Fibroblast of upper back skin (primary cell): ENCODE measurements at places on chromosomes 7 and 10.

DNA sequence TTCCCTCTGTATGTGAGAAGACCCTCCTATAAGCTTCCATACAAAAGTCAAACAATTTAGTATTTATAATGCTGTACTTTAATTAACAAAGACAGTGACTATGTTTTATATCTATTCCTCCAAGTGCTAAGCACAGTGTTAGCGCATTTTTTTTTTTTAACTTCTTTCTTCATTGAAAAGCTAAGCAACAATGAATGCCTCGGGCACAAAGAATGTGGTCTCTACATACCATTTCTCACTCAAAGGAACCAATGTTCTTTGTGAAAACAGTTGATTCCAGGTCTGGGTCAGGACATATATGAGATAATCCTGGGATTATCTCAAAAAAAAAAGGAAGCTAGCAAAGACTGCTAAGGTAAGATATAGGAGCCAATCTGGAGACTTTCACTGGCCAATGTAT is 26.2 kb upstream of the REEP3 start:
- peak; percentile 29 for DNase-seq

GRCh38 chr10:52906046-52906445 is 133.5 kb upstream of the MBL2 start:
- DNase-seq, result no peak

- no peak for DNase-seq
Observed at GRCh38 chr10:86937502-86938154, 19.8 kb downstream of the MMRN2 start.

- DNase-seq, result peak; percentile 68
Observed at GRCh38 chr10:61475449-61475873, 22.3 kb upstream of the TMEM26 start.

DNA sequence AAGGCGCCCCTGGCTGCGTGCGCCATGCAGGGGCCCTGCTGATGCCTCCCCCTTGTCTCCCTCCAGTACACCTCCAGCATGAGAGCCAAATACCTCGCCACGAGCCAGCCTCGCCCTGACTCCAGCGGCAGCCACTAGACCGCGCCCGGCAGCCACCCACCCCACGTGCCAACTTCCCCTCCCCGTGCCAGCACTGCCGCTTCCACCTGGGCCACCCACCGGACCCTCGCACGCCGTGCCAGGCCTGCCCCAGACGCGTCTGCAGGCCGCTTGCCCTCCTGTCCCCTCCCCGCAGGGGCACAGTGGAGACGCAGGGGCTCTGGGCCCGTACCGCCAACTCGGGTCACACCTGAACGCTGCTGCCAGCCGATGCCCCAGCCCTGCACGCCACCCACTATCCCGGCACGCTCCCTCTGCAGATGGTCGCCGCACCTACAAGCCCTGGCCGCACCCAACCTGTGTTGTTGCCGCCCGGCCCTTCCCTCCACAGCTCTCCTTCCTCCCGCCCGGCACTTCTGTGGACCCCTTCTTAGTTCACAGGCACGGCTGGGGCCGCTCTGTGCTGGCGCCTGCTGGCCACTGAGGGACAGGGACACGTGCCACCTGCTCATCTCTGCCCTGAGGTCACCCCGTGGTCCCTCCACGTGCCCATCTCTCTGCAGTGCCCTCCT is 26.3 kb upstream of the AMZ1 start:
- no peak for DNase-seq

DNA sequence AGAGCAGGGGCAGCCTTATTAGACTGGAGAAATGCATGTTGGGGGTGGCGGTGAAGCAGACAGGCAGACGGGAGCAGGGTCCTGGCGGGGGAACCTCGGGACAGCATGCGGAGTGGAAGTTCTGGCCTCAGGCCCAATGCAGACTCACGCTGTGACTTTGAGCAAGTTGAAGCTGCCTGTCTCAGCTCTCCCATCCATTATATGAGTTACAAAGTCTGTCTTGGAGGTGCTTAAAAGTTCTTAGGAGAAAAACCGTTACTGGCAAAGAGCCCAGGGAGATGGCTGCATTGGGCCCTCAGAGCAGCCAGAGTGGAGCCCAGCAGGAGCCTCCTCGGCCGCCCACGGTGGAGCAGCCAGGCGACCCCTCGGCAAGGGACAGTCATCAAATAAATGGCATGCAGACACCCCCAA is 509.5 kb downstream of the PLXNA4 start:
- DNase-seq, result peak; percentile 94

DNA sequence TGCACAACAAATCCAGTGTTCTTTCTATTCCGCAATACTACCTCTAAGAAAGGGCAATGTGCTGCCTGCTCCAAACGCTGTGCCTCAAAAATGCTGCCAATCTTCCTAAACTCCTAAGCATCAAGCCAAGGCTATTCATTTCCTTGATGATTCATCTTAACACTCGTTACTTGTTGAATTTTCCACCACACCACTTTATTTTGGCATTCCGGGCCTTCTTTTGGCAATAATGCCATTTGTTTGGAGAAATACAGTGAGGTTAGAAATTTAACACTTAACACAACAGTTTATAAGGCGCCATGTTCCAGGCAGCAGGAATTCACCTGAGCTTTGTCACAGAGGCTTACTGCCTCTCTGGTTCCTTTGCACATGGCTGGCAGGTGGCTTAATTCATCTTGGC is 82.6 kb upstream of the ABCB5 start:
- no peak for DNase-seq

DNA sequence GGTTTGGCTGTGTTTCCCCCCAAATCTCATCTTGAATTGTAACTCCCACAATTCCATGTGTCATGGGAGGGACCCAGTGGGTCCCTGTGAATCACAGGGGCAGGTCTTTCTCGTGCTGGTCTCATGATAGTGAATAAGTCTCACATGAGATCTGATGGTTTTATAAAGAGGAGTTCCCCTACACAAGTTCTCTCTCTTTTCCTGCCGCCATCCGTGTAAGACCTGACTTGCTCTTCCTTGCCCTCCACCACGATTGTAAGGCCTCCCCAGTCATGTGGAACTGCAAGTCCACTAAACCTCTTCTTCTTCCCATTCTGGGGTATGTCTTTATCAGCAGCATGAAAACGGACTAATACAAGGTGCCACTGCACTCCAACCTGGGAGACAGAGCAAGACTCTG is 329.2 kb downstream of the TNS3 start:
- DNase-seq, result no peak

DNA sequence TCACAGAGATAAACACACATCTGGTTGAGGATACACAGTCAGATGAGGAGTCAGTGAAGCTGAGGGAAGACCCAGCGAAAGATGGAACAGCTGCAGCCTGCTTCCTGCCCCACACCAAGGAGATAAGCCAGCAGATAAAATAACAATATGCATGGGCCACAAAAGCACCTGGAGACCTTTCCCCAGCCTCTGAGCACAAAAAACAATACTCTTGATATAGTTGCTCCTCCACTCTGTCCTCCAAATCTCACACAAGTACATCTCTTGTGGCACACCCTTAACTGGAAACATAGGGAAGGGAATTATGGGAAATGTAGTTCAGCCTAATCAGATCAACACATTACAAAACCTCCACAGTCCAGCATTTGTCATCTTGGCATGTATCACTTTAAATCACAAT is 9.7 kb upstream of the FHIP2A start:
- no peak for DNase-seq

GRCh38 chr10:71648254-71648932 is 71.2 kb downstream of the C10orf105 start:
- no peak for DNase-seq

- DNase-seq, result peak; percentile 67
Observed at GRCh38 chr10:106078895-106079576, 1085.5 kb downstream of the SORCS1 start.

DNA sequence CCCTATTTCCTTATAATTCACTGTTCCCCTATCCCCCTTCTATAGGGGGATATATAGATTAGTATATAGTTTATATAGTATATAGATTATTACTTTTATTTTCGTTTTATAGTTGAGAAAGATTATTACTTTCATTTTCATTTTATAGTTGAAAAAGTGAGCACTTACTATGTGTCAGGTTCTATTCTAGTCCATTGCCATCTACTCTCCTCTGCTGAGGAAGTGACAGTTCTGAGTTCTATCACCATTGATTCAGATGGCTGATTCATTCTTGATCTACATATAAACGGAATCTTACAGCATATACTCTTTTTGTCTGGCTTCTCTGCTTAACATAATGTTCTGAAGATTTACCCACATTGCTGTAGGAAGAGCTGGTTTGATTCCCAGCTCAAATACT is 20.7 kb upstream of the CAV2 start:
- DNase-seq, result no peak

DNA sequence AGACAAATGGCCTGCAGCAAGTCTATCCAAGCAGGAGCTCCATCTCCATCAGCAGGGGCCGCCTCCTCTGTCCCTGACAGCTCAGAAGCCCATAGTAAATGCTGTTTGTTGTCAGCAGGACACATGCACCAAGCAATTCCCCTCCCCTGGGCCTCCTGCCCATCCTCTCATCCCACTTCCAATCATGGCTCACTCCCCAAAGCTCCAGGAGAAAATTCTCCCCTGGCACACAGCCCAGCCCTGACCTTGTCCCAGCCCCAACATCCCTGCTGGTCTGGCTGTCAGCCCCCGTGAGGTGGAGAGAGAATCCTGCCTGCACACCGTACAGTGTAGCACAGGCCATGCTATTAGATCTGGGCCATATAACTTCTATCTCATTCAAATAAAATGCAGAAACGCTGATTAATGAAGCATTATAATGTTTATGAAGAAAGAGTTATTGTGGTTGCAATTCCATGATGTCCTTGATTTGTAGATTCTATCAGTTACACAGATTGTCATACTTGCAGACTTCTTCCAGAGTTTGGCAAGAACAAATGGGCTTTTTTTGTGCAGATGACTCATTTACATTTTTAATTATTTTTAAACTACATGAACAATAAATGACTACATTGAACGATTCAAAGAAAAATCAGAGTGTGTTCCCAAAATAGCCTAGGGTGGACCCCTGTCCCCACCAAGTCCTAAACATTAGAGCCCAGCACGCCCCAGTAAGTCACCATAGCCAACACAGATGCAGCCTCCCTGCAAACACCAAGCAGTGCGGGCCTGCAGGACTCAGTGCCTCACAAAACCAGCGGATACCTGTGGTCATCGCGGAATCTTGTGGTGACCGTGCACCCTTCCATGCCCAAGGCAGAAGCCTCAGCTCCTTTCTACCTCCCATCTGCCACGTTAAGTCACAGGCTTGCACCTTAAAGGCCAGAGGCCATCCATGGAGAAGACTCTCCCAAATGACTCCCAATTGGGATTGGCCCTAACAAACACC is 70.1 kb downstream of the COBL start:
- no peak for DNase-seq

DNA sequence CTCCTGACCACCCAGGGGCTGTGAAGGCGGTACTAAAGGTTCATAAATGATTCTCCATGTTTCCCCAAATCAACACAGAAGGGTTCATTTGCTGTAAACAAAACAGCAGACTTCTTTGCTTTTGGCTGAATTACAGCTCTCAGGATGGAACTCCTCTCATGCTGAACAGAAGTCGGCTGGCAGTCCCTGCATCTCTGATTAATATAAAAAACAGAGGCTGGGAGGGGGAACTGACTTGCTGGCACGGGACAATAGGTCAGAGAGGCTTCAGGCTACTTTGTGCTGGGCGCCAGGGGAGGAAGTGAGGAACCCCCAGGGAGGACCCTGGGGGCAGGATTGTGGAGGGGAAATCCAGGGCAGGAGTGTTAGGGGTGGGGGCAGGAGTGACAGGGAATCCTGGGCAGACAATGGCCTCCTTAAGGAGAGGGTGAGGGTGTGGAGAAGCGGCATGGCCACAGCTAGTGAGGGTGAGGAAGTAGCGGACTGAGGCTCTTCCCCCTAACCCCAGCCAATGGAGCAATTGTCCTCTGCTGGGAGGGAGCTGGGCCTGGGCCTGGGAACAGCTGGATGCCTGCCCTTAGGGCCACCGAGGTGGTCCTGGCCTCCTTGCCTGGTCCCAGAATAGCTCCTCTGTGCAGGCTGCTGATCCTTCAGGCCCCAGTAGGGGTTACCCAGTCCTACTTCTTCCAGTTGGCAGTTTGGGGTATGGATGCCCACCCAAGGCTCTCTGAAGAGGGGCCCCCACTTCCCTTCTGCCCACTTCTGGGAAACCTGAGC is 9.2 kb upstream of the SFRP5 start:
- DNase-seq, result no peak

- DNase-seq, result peak; percentile 21
Observed at GRCh38 chr7:28091190-28091589, 89.4 kb downstream of the JAZF1 start.

DNA sequence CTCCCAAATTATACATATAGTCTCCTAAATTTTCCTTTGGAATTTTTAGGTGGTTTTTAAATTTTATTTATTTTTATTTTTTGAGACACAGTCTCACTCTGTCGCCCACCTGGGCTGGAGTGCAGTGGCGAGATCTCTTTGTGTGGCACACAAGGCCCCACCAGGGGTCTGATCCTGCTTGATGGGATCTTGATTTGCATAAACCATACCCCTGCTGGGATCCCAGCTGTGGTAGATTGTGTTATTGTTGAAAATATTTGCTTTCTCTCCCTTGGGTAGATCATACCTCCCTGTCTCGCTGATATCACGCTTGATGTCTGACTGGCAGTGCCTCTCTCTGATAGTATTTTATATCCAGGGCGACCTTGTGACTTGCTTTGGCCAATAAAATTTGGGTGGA is 5.6 kb upstream of the MUC3A start:
- DNase-seq, result no peak

GRCh38 chr10:129962031-129962871 is 1.8 kb downstream of the EBF3 start:
- DNase-seq, result peak; percentile 43

DNA sequence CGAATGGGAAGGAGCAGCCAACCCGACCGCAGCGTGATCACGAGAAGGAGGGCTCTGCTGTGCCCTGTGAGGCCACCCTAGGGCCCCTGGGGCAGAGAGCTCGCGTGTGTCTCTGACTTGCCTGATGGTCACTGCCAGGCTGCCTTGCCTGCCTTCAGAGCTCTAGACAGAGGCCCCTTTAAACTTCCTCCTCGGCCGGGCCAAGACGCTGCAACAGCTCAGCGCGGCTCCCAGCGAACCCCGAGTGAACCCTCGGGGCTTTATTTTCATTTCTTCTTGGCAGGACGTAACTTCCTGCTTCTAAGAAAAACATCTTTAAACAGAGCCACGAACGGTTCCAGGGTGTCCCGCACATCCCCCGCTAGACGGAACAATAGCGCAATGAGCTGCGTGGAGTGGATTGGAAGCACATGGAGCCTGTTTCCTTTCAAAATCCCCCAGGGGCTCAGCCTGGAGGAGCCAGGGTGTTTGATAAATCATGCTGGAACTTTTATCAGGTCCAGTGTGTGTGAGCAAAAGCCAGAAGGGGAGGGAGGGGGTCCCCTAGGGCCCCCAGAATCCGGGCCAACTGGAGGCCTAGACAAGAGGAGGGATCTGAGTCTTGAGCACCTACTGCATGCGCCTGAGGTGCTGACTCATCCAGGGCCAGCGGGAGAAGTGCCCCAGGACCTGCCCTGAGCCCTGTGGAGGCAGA is 134.1 kb upstream of the GDF10 start:
- DNase-seq, result peak; percentile 89

DNA sequence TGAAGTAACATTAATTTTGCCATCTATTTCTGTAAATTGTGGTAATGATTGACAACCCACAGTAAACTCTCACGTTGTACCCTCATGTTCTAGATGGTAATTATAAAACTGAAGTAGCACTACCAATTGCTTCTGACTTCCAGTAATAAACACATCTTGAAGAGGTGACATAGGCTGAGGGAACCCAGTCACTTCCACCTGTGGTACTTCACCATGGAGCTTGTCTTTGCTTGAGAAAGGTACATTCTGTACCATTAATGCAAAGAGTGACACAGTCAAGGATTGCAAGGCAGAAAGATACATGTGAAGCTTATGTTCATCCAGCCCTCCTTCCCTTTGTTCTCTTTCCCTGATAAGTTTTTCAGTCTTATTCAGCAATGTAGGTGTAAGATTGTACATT is 11.2 kb downstream of the CAPZA2 start:
- DNase-seq, result no peak
